Stimulated activated CD8-positive, alpha-beta memory T cell treated with anti-CD3 and anti-CD28 coated beads, Interleukin-12 subunit alpha, Interleukin-12 subunit beta, amount 100 ng/mL, for 1 hour (primary cell): ENCODE measurements at places on chromosomes 1 and 21.

GRCh38 chr21:38849776-38850175 lies 44.0 kb downstream of the ETS2 start:
- no peak for DNase-seq

DNA sequence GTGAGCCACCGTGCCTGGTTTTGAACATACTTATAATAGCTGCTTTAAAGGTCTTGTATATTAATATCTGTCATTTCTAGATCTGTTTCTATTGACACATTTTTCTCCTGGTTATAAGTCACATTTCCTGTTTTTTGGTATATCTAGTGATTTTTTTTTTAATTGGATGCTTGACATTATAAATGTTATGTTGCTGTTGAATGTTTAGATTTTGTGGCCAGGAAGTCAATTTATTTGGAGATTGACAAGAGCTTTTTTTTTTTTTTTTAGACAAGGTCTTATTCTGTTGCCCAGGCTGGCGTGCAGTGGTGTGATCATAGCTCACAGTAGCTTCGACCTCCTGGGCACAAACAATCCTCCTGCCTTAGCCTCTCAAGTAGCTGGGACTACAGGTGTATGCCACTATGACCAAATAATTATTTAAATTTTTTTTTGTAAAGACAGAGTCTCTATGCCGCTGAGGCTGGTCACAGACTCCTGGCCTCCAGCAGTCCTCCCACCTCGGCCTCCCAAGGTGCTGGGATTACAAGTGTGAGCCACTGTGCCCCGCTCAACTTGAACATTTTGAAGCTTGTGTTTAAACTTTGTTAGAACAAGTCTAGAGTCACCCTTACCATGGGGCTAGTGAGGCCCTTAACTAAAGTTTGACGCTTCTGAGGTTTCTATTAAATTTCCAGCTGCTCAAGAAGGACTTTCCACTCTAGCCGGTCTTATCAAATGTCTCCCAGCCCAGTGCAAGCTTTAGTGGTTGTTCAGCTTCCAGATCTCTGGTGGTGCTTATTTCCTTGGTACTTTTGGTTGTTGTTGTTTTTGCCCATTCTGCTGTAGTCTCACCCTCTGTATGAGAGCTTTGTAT lies 8.6 kb upstream of the CHI3L2 start:
- no peak for DNase-seq

- DNase-seq = no peak
Observed at GRCh38 chr1:228782662-228783417, 47.6 kb downstream of the RHOU start.

DNA sequence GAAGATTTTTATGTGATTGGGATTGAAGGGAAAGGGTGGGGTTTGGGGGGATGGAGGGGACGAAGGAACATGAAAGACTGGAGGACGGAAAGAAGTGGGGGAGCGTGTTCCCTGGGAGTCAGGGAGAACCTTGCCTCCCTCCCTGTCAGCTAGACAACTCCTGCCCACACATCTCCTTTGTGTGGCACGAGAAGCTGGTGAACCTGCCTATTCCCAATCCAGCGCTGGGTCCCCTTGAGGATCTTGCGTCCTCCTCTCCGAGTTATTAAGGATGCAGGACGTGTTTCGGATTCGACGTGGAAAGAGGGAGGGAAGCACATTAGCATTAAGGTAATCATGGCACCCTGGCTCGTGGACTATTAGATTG lies 1.4 kb downstream of the LRRC7 start:
- no peak for DNase-seq

- DNase-seq = no peak
Observed at GRCh38 chr1:237093691-237094090, 51.7 kb downstream of the RYR2 start.

DNA sequence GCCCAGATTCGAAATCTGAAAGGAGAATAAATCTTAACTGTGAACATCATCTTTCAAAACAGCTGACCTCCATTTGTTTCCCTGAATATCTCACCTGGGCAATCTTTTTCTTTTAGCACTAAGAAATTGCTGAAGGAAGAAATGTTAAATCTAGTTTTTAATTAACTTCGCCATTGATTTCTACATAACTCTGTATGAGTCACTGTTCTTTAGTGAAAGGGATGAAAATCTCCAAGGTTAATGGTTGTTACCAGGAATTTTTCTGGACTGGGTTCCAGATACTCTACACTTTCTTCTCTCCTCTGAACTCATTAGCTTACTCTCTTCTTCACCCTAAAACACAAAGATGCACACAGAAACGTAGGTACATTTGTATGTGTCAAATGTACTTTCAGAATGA lies 235.7 kb downstream of the BACH1 start:
- no peak for DNase-seq

GRCh38 chr1:92244376-92244775 lies 26.7 kb downstream of the C1orf146 start:
- DNase-seq = no peak

- DNase-seq = no peak
Observed at GRCh38 chr1:28811766-28812668, at the start of gene OPRD1. TSS of gene OPRD1 (plus strand) at chr1:28812170. CDS start at chr1:28812384, 214 bp downstream.

- no peak for DNase-seq
Observed at GRCh38 chr1:177181631-177182291, 11.0 kb downstream of the BRINP2 start.

GRCh38 chr1:163378554-163378953 lies 56.8 kb downstream of the NUF2 start:
- DNase-seq = no peak

DNA sequence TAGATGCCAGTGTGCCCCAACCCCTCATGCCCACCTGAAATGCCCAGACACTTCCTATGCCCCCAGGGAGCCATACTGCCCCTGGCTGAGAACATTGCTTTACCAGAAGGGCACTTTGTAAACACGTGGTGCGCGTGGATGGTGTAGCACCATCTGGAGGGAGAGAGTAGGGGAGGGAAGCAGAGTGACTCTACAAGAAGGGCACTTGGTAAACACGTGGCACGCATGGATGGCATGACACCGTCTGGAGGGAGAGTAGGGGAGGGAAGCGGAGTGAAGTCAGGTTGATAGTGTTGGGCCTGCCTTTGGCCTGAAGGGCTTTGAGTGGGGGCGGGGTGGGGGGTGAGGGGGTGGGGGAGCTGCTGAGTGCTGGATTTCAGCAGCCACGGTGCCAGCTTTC lies 324.0 kb upstream of the VAMP3 start:
- DNase-seq = no peak

DNA sequence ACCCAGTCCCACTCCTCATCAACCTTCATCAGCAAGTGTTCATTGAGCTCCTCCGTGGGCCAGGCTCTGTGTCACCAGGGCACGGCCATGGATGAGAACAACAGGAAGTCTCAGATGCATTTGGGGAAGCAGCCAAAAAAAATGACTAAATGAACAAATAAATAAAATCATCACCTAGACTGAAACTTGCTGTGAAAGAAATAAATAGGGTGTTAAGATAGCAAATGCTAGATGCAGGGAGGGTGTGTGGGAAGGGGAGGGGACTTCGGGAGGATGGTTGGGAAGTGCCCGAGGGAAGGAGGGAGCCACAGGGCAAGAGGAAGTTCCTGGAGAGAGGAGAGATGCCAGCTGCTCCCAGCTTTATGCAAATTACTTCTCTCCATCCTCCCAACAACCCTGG lies 696.7 kb downstream of the PTPRU start:
- DNase-seq = no peak

DNA sequence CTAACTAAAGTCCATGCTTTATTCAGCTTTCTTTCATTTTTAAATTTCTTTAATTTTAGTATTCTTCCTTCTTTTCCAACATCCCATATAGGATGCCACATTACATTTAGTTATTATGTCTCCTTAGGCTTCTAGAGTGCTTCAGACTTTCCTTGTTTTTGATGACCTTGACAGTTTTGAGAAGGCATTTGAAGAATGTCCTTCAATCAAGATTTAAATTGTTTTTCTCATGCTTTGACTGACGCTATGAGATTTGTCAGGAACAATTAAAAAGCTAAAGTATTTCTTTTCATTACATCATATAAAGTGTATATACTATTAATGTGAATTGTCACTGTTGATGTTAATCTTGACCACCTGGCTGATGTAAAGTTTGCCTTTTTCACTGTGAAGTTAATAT lies 173.7 kb upstream of the LYPLAL1 start:
- DNase-seq = no peak

DNA sequence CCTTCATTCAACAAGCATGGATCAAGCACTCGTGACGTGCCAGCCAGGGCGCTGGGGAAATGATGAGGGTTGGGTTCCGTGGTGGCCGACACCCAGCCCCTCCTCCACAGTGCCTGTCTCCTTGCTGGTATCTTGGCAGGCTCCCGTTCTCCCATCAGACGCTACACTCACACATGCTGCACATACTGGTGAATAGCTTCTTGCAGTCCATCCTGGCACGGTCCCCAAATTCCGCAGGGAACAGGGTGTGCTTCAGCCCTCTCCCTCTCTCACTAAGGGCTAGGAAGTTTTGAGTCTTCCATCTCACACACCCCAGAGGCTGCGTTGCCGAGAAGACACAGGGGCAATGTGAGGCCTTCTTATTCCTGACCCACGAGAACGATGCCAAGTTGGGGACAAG lies 10.1 kb upstream of the MEF2D start:
- DNase-seq = no peak

- no peak for DNase-seq
Observed at GRCh38 chr1:85203573-85204171, 2.9 kb upstream of the SYDE2 start.

DNA sequence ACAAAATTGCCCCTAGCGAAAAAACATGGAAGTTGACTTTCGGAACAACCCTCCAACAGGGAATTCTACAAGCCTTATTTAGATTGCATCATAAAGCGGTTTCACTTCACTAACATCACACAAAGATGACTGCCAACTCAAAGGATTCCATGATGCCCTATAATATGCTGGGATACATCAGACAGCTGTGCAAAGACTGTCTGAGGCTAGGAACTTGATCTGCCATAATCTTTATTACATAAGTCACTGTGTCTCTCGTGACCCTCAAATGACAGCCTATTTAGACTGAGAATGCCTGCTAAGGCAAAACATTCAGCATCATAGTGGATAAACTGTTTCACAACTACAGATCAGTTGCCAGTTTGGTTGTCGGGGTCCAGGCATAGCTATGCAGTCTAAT lies 23.8 kb downstream of the FH start:
- no peak for DNase-seq

- no peak for DNase-seq
Observed at GRCh38 chr21:26001356-26001755, 169.2 kb downstream of the APP start.

DNA sequence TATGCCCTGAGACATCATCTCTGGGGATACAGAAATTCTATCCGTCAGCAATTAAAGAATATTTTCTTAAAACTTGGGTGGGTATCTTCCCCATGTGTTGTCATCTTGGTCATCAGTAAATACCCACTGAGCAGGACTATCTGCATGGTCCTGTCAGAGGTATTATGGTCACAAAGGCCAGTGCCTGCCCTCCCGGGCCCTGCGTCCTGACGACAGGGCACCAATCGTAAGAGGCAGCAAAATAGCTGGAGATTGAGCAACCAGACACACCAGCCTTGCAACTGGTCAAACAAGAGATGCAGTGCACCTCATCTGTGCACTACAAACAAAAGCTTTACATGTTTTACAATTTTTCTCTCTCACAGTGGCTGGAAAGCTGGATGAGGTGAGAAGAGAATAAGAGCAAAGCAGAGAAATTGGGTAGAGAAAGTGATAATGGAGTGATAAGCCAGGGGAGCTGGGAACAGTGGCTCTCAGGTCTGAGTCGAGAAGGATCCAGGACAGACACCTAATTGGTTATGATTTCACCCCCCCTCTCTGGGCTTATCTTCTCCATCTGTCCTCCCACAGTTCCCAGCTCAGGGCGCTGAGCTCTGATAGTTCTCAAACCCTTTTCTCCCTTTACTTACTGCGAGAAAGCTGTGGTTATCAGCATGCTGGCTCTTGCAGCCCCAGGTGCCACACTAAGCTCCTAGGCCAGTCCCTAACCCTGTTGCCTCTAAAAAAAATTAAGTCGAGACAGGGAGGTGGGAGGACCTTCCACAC lies 8.8 kb upstream of the SRP9 start:
- no peak for DNase-seq

DNA sequence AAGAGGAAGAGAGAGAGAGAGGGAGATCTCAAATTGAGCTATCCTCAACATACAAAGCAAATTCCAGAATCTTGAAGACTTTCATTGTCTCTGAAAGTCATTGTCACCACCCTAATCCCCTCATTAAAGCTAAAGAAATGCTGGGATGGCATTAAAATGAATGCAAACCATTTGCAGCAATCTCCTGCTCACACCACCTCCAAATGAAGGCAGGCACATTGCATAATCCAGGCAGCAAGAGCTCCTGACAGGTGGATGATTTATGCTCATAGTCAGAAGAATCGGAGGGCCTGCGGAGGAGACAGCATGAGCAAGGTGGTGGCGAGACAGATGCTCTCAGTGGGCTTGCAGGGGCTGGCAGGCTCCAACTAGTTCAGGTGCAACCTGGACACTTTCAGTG lies 90.2 kb downstream of the ESRRG start:
- DNase-seq = no peak

GRCh38 chr1:30325085-30325935 lies 398.1 kb downstream of the MATN1 start:
- no peak for DNase-seq

DNA sequence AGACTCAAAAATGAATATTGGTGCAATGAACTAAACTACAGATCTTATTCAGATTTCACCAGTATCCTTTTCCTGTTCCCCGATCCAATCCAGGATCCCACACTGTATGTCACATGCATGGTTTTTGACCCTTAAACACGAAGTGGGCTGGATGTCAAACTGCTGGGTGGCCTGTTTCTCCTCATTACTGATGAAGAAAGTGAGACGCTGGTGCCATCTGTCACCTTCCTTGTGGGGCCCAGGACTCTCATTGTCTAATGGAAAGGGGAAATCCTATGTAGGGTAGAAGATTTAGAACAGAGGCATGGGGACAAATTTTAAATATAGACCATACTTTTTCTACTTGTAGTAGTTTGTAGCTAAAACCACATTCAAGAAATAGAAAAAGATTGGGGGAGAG lies 56.2 kb downstream of the DISC1 start:
- DNase-seq = no peak

DNA sequence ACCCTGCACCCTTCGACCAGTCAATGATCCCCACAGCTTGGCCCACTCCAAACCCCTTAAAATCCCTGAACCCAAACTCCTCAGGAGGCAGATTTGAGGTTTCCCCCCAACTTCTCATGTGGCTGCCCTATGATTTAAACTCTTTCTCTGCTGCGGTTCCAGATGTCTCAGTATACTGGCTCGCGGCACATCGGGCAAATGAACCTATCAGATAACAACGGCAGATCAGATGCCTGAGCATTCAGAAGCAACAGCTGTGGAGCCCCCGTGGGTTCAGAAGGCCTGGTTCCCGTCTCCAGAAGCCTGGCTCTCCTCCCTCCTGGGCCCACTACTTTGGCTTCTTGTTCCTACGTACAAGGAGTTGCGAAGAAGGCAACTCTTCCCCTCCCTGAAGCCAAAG lies 43.3 kb upstream of the H6PD start:
- DNase-seq = no peak

DNA sequence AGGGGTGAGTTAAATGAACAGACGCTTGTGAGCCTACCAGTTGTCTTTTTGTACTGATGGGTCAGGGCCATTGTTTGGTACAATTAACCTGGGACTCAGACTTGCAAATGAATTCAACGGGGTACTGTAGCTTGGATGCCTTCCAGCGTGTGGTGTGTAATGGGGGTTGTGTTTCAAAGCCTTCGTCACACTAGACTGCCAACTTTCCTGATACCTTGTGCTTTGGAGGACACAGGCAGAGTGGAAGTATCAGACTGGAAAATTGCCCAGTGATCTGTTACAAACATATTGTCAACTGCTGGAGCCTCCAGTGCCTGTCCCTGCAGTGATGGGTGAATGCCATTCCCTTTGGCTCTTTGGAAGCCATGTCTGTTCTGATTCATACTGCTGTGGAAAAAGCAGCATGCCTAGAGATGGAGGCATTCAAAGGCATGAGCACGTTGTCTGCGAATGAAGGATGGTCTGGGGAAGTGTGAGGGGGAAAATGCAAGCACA lies 384.5 kb downstream of the LMX1A start:
- no peak for DNase-seq
